ENCODE measurements at places on chromosomes 2 and 18.
A peak's percentile ranks its signal among the peaks of the same experiment; 100 is the strongest.

- no peak for DNase-seq
These were observed 38.3 kb downstream of the GCA start for GRCh38 chr2:162382278-162382677.

DNA sequence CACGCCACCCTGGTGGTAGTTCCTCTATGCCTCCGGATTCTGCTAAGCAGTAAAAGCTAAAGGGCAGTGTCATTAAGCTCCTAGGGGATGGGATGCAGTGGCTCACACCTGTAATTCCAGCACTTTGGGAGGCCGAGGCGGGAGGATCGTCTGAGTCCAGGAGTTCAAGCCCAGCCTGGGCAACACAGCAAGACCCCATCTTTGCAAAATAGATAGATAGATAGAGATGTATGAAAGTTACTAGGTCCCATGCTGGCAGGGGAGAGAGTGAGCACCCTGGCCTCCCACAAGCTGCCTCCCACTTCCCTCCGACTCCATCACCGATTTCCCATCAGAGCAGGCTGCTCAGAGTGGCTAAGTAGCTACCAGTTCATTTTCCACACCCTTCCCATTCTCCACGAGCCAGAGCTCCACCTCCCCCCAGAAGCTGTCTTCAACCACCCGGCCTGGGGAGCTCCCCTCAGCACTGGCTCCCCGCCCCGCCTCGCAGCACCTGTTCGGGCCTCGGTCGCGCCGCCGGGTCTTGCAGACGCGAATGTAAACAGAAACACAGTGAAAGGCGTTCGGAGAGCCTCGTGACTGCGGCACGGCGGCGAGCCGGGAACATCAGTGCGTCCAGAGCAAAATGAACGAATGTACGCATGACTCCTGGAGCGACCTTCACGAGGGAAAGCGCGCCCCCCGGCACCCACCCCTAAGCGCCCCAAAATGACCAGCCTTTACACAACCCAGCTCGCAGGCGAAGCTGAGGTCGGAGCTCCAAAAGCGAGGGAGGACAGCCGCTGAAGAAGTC lies 598 bp upstream of the CEP68 start:
- peak; percentile 34 for DNase-seq

DNA sequence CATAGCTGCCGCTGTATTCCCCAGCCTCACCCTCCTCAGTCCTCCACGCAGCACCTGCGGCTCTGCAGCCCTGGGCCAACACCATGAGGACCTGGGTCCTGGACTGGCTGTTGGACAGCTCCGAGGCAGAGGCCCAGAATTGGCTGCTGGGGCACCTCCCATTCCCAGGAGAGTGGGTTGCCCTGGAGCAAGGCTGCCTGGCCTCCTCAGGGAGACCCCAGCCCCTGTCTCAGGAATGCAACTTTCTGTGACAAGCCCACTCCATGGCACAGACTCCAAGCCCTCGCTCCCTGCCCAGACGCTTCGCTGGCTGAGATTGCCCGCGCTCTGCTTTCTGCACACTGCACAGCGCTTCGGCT lies 33.0 kb downstream of the CYP26B1 start:
- no peak for DNase-seq

- DNase-seq, result no peak
These were observed 181.2 kb downstream of the FAM124B start for GRCh38 chr2:224220586-224221255.

GRCh38 chr18:28088477-28088876 lies 88.5 kb downstream of the CDH2 start:
- DNase-seq, result no peak

DNA sequence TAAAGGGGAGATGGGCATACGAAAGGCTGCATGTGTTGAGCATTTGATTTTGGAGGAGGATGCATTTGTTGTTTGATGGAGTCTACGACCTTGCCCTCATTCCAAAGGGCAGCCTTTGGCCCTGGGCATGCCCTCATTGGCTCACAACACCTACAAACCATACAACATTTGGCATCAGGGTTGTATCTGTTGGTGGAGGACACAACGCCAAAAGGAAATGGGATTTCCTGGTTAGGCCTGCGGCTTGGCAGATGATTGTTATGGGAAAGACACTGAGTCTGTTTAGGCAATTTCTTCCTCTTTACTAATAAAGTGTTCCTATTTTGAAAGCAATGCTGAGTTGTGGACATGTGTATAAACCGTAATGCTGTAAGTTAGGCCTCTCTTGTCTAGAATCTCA lies 246.9 kb downstream of the LDLRAD4 start:
- no peak for DNase-seq

DNA sequence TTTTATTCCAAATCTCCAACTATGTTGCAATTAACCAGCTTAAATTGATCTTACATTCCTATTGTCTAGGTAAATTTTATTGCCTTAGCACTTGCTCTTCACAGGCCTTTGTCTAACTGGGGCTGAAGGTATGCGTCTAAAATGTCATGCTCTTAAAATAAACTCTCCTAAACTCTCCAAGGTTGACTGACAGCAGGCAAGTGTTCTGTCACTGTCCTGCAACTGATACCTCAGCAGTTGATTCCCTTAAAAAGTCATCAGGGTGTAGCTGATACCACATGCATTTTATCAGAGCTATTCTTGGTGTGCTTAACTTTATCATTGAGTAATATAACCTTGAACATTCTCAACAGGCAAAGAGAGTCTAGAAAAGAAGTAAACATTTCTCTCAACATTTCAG lies 680 bp downstream of the TTN start:
- no peak for DNase-seq

- peak; percentile 80 for DNase-seq
These were observed 18.7 kb upstream of the DUSP2 start for GRCh38 chr2:96163768-96164429.

Data from activated CD4-positive, alpha-beta T cell treated with anti-CD3 and anti-CD28 coated beads for 24 hours (primary cell).